ENCODE measurements at places on chromosomes 7 and 10.

GRCh38 chr7:69402696-69403095 lies 195.6 kb upstream of the AUTS2 start:
- no peak for DNase-seq

- no peak for DNase-seq
Observed at GRCh38 chr7:41931263-41931646, 228.4 kb upstream of the INHBA start.

DNA sequence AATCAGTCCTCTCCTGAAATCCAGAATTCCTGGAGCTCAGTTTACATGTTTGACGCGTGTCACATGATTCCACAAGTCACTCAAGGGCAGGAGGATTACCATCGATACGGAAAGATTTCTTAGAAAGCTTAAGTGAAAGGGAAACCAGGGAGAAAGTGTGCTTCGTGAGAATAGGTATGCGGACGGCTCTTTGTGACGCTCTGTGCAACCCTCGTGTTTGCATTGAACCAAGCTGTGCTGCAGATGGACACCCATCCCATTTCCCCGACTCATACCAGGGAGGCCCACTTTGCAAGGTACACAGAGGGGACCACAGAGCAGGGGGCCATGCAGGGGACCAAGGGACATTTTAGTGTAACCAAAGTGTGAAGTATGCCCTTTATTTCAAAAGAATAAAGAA lies 43.2 kb downstream of the IKZF1 start:
- DNase-seq, result no peak

- no peak for DNase-seq
Observed at GRCh38 chr10:122326385-122326784, 48.1 kb upstream of the PLEKHA1 start.

GRCh38 chr10:94315975-94316464 lies 46.7 kb downstream of the NOC3L start:
- DNase-seq, result no peak

DNA sequence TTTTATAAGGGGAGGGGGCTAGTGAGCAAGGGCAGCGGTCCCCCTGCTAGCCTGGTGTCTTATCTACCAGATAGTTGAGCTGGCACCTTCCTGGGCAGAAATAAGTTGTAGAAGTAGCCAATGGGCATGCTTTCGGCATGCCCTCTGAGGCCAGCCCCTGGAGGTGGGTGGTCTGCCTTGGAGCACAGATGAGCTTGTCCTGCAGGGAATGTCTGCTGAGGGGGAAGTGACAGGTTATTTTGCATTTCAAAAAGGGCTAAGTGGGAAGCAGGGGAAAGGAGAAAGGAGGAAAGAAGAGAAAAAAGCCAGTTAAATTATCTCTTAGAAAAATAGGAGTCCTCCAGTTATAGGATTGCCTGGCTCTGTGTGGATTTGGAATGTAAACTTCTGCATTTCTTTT lies 88.9 kb downstream of the GPR26 start:
- DNase-seq, result no peak

DNA sequence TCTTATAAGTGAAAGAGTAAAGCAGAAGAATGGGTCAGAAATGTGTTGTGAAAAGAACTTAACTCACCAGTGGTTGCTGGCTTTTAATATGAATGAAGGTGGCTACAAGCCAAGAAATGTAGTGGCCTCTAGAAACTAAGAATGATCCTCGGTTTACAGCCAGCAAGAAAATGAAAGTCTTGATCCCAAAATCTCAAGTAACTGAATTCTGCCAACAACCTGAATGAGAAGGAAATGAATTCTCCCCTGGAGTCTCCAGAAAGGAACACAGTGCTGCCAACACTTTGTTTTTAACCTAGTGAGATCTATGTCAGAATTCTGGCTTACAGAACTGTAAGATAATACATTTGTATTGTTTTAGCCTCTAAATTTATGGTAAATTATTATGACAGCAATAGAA lies 193.0 kb downstream of the FZD1 start:
- DNase-seq, result no peak

- no peak for DNase-seq
Observed at GRCh38 chr10:98353170-98353569, 61.8 kb downstream of the PYROXD2 start.

GRCh38 chr10:13311177-13311575 lies 11.3 kb upstream of the PHYH start:
- DNase-seq, result no peak

GRCh38 chr10:62735464-62736167 lies 68.9 kb upstream of the ADO start:
- DNase-seq, result no peak

All from cortex of kidney (tissue), 1 donor.